ENCODE measurements at places on chromosomes 2 and 18.
A peak's percentile ranks its signal among the peaks of the same experiment; 100 is the strongest.

GRCh38 chr2:183522489-183523266, 398.4 kb downstream of the NUP35 start:
- DNase-seq, result no peak

DNA sequence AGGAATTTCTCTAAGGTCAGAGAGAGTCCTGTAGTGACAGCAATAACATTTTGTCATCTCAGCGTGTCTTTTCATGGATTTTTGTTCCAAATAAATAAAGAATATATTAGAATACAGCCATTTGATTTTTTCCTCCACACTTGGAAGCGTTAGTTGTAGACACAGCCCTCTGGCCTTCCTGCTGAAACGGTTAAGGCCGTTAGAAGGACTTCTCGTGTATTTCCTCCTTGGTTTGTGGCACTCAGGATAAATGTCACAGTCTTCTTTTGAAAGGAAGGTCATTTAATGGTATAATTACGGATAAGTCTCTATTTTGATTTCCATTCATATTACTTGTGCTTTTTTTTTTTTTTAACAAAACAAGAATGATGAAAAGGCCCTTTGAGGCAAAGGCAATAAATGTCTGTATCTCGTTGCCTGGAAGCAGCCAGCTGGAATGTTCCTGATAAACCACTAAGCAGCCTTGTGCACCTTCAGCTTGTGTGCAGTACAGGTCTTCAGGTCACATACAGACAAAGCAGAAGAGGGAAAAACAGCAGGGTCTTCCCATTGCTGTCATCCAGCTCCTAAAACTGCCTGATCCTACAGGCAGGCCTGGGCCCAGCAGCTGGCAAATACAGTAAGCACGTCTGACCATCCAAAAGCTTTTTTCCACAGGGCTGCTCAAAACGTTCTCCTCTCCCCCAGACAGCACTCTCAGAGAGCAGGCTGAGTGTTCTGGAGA, 14.4 kb downstream of the EFR3B start:
- no peak for DNase-seq

- DNase-seq, result no peak
Observed at GRCh38 chr2:54653572-54654204, 69.8 kb upstream of the EML6 start.

DNA sequence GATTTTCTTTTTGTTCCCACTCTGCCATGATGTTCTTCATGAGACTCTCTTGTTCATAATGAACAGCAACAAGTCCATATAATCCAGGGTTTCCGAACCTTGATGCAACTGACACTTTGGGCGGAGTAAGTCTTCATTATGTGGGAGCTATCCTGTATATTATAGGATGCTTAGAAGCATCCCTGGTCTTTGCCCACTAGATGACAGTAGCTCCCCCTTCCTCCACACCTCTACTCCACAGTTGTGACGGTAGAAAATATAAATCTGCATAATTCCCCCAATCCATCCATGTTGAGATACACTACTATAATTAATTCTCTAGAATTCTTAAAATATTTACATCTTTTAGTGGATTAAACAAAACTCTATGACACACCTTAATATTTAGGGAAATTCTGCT, 482.2 kb upstream of the CELF4 start:
- no peak for DNase-seq

- no peak for DNase-seq
Observed at GRCh38 chr2:328761-329160, 40.9 kb upstream of the ALKAL2 start.

DNA sequence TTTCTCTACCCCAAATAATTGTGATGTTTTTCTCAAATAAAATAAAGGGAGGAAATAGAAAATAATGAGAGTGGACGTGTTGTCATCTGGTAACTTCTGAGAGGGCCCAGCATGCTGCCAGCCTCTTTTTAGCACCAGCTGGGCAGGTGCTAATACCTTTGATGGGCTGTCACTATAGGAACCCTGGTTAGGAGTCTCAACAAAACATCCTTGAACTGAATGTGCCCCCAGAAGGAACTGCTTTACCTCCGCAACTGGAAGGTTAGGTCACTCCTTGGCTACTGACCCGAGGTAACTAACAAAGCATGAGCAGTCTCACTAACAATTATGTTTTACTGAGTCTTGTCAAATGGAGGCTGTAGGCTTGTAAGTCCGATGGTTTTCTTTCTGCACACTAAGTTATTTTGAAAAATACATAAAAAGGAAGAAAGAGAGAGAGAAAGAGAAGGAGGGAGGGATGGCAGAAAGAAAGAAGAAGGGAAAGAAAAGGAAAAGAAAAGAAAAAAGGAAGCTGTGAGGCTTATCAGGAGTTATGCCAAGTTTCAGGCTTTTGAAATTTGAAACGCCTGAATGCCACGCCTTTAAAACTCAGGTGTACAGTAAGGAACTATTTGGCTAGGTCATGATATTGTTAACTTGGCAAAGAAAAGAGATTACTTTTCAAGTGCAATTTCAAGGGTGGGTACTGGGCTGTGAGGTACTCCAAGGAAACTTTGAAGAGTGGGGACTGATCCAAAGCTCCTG, 91.0 kb downstream of the TGIF1 start:
- DNase-seq, result no peak

DNA sequence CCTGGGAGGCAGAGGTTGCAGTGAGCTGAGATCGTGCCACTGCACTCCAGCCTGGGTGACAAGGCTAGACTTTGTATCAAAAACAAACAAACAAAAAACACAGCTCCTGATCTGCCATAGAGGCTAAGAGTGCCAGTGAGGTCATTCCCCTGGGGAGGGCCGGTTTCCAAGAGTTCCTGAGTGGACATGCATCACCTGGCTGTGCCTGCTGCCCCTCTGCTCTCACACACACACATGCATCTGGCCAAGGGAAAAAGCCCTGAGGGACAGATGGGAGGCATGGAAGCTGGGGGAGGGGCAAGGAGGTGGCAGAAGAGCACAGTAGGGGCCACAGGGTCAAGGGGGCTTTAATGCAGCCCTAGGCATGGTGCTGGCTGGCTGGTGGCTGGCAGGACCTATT, 60.4 kb downstream of the ZBTB7C start:
- no peak for DNase-seq

- no peak for DNase-seq
Observed at GRCh38 chr2:240301256-240301795, 134.1 kb upstream of the GPC1 start.

DNA sequence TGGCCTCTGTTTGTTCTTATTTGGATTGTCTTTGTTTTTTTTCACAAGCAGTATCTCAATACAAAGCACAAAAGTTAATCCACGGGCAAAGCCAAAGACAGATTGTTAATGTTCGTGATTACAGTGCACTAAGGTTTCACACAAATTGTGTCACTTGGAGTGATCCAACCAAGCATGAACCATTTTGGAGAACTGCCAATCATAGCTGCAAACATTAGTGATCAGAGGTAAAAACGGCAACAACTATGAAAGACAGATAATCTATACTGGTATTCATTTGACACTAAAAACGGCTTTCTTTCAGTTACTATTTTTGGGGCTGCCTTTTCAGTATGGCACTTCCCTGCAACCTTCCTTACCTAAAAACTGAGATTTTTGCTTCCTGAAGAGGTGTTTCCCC, 213.1 kb upstream of the GULP1 start:
- no peak for DNase-seq

GRCh38 chr18:55555395-55556027, 32.5 kb downstream of the TCF4 start:
- no peak for DNase-seq

DNA sequence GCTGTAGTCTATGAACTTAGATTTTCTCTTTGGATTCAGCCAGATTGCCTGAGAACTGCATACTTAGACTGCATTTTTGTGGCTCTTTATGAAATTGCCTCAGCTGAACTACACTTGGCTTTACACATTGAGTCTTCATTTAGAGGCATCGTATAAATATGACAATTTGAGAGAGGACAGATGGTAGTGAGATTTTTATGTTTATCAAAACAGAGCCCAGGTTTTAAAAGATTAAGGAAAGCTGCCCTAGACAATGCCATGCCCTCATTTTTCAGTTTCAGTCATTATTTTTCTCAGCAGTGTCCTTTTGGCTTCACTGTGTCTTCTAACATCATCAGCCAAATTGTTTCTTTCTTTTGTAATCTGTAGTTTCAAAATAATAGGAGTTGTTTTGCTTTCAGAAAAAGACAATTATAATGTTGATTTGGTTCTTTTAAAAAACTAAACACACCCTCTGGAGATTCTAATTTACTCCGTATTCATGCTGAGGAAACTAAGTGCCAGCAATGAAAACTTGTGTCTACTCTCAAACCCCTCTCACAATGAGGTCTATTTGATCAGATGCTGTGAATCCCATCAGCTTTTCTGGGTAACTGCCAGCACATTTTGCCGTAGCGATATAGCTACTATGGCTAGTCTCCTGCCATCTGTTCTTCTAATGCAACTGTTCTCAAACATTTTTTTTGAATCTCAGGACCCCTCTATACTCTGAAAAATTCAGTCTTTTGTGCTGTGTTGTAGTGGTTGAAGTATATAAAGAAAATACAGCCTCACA, 46.2 kb downstream of the TWSG1 start:
- DNase-seq, result peak; percentile 23

All from AG09319 (cell line).